Fibroblast of skin of right biceps (primary cell): ENCODE measurements at places on chromosomes 5 and 9.

DNA sequence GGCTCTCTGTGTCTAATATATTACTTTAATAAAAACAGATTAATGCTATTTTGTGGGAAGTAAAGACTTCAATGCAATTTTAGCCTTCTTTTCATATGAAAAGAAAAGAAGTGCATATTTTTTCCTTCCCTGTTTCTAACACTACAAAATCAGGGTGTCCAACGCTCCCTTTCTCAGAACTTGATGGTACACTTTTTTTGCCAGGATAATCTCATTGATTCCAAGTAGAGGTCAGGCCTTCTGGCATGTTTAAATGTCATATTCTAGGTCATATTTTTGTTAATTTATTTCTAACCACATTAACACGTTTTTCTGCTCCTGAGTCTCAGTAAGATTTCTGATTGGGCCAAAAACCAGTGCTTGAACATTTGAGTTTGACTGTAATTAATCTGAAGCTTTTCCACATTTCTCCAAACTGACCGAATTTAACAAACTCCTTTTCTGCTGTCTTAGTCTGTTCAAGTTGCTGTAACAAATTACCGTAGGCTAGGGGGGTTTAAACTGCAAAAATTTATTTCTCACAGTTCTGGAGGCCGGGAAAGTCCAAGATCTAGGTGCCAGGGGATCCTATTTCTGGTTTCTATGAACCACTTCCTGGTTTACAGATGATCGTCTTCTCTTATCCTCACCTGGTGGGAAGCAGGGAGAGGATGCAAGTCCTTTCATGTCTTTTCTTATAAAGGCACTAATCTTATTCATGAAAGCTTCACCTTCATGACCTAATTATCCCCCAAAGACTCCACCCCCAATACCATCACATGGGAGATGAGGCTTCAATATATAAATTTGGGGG is 63.2 kb upstream of the ELL2 start:
- DNase-seq = no peak

DNA sequence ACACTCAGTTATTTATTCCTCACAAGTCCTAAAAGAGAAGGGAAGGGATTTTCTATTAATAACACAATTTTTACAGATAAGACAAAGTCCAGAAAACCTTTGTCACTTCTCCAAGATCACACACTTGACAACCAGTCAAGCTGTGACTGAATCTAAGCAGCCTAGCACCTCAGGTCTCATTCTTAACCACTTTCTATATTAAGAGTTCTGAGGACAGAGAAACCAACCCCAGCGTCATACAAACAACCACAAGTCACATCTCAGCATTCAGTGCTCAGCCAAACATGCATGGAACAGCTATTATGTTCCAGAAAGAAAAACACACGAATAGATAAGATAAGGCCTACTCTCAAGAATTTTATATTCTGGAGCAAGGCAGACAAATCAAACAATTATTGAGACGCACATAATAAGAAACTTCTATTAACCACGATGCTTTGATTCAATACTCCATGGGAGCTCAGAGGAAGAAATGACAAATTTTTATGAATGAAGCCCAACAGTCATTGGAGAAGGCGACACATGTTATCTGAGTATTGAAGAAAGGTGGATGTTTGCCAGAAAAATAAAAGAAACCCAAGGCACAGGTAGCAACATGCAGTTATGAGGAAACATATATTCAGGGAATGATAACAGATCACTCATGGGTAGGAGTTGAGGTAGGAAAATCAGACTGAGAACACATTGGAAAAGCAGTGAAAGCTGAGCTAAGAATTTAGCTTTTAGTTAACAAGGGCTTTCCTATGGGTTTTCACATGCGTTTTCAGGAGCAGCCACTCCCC is 113.1 kb downstream of the HTR4 start:
- DNase-seq = no peak

DNA sequence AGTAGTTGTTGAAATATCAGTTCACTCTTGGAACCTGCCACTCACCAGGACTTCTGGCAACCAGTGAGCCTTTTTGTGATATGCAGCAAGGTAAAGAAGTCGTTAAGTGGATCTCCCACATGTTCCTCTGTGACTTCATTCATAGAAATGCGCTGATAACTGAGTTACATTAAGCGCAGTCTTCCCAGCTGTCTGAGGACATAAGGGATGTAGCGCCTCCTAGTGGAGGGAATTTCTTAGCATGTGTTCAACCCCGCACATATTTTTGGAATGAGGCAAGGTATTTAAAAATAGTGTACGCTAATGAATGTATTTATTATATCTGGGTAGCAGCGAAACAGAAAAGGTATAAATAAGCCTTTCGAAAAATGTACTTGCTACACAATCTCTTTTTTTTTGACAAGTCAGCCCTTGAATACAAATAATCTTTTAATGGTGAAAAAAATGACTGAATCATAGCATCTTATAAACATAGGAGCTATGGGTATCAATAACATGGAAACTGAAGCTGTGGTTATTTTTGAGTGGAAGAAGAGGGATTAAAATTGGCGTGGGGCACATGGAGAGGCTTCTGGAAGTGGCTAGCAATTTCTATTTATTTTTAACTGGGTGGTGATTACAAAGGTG is 38.0 kb downstream of the PALM2AKAP2 start:
- DNase-seq = peak; percentile 97

DNA sequence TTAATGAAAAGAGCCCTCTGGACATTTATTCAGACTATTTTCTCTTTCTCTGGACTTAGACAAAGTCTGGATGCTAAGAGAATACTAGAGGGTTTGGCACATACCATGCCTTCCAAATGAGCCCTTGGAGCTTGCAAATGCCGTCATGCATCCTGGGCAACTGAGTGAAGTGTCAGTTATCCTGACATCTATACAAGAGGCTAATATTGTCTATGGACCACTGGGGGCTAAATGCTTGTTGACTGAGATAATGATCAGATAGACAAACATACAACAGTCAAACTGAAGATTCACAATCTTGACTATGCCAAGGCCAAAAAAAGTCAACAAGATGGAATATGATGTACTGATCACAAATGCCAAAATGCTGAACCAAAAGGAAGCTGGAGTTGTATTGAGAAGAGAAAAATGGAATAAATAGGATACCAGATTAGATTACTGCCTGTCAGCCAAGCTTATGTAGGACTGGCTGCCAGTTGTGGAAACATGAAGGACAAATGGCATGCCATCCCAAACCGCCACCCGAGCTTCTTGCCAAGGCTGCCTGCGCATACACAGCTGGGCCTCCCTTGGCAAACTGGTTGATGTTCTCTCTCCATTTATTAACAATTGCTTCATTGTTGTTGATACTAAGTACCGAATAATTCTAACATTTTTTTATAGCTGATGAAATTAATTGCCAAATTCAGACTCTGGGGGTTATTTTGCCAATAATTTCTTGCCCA is 240.1 kb upstream of the GRAMD2B start:
- DNase-seq = no peak

DNA sequence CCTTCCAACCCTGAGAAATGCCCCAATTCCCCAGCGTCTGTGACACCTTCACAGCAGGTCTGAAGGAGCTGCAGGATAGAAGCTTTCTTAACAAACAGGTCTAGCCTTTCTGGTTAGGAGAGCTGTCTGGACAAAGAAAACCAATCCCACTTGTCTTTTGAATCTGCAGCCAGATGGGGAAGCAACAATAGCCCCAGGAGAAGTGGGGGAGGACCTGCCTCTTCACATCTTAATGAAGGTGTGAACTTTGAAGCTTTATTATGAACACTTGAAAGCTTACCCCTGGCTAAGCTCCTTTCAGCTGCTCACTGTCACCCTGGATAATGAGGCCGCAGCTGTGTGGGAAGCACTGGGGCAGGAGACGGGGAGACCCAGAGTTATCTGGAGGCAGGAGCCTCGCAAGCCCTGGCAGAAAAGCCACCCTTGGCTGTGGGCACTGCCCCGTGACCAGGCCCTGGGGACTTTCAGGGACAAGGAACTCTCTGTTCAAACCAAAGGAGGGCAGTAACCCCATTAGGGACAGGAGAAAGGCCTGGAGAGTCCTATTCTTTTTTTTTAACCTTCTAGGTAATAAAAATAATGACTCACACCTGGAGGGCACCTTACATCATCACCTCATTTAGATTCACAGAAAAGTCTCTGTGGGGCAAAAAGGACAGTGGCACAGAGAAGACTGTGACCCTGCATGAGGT is 151.8 kb upstream of the RAD23B start:
- no peak for DNase-seq

- DNase-seq = peak; percentile 13
Observed at GRCh38 chr5:13746026-13746425, 198.5 kb downstream of the DNAH5 start.
